Activated T-cell treated with anti-CD3 and anti-CD28 coated beads for 4 hours (primary cell): ENCODE measurements at places on chromosomes 3 and 15.

GRCh38 chr3:160001148-160001760, 12.6 kb downstream of the IL12A start:
- no peak for DNase-seq

- DNase-seq = no peak
These were observed 52.8 kb downstream of the ATP8B4 start for GRCh38 chr15:50066202-50066601.

DNA sequence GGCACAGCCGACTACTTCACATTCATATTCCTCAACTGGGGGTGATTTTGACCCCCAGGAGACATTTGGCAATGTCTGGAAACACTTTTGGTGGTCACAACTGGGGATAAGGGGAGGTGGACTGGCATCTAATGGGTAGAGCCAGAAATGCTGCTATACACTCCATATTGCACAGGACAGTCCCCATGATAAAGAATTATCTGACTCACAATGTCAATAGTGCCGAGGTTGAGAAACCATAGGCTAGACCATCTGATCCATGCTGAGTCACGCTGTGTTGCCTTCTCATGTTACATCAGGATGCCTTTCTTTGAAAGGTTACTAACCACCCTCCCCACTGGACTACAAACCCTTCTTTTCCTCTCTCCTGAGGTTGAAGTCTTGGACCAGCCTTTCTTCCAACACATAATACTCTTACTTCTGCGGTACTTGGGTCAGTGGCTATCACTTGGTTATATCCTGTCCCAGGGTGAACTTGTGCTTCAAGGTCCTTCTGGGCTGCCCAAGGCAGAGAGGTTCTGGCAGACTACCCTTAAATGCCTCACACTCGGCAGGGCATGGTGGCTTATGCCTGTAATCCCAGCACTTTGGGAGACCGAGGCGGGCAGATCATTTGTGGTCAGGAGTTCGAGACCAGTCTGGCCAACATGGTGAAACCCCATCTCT, 68.8 kb downstream of the CTNNB1 start:
- no peak for DNase-seq

DNA sequence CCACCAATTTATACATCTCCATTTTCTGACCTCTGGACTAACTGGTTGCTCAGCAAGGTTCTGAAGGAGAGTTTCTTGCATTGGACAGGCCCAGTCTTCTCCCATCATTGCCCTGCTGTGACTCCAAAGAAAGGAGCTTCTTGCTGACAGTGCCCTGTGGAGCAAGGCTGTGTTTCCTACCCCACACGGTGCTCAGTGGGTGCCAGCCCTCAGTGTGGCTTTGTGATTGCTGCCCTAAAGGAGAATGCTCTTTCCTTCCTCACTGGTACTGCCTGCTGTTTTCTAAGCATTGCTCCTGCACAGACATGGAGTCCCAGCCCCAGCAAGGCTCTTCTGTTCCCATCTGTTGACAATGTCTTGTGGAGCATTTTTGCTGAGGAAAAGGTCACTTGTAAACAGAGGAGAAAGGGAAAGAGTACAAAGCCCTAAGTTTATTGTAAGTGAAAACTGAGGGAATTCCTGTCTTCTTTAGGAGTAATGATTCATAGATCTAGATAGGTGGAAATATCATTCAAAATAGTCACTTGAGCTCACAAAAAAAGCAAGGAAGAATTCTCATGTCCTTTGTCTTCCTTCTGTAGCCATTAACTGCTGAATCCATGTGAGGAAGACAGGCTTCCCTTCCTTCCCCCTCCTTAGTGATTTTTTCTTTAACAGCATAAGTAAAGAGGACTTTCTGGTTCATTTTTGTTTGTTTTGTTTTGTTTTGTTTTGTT, 62.9 kb downstream of the HMG20A start:
- no peak for DNase-seq

- DNase-seq = no peak
These were observed 21.6 kb downstream of the SNX33 start for GRCh38 chr15:75669191-75669878.

GRCh38 chr3:18559331-18559842, 134.2 kb upstream of the SATB1 start:
- peak; percentile 17 for DNase-seq

DNA sequence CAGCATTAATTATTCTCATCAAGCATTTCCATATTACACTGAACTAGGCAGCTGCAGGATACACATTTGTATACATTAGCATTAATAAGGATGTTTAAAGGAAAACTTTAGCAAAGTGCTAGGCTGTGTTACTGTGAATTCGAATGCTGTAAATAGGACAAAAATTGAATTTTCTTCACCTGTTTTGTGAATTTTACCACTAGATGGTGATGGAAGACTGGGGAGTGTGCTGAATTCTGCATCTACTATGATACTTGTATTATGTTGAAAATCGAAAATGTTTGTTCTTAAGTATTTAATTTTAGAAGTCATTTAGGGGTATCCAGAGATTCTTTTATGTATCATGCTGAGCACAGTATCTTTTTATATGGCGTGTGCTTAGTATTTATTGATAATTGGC, 12.3 kb upstream of the P2RY14 start:
- DNase-seq = no peak

DNA sequence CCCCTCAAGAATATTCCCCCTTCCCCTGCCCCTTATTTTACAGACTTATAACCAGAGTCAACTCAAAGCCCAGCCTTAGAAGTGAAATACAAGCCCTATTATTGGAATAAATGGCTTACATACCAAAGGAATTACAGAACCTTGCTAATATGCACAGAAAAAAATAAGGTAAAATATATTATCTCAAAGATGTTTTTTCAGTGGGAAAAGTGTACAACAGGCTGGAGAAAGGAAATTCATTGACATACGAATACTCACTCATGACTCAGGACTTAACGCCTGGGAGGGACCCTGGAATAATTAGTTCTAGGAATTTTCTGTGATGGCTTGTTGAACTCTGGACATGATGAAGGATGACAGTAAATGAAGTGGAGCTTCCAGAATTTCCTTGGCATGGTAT, 27.0 kb downstream of the ARL14 start:
- DNase-seq = no peak

DNA sequence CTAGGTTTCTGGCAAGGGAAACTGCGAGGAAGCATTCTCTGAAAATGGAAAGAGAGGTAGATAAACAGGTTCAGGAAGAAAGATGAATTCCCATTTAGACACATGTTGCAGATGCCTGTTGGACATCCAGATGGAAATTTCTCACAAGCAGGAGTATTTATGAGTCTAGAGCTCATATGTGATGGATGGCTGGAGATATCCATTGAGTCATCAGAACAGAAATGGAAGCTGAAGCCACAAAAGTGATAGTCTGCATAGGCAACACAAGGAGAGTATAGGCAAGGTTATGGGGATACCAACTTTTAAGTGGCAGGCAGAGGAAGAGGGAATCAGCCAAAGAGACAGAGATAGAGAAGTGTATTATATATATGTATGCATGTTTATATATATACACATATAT, 6.3 kb upstream of the RAMAC start:
- no peak for DNase-seq

GRCh38 chr3:29618395-29619282, 337.8 kb downstream of the RBMS3 start:
- DNase-seq = no peak

DNA sequence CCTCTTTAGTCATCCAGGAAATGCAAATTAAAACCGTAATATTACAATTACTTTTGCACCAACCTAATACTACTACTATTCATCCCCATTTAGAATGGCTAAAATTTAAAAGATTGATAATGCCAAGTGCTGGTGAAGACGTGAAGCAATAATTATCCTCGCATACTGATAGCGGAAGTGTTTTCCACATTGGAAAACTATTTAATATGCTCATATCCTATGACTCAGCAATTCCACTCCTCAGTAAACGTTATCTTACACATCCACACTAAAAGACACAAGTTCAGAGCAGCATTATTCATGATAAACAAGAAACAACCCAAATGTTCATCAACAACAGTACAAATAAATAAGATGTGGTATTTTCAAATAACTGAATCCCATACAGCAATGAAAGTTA, 70.6 kb downstream of the VPS13C start:
- DNase-seq = no peak

GRCh38 chr3:195522254-195523023, 20.7 kb downstream of the PPP1R2 start:
- DNase-seq = no peak

DNA sequence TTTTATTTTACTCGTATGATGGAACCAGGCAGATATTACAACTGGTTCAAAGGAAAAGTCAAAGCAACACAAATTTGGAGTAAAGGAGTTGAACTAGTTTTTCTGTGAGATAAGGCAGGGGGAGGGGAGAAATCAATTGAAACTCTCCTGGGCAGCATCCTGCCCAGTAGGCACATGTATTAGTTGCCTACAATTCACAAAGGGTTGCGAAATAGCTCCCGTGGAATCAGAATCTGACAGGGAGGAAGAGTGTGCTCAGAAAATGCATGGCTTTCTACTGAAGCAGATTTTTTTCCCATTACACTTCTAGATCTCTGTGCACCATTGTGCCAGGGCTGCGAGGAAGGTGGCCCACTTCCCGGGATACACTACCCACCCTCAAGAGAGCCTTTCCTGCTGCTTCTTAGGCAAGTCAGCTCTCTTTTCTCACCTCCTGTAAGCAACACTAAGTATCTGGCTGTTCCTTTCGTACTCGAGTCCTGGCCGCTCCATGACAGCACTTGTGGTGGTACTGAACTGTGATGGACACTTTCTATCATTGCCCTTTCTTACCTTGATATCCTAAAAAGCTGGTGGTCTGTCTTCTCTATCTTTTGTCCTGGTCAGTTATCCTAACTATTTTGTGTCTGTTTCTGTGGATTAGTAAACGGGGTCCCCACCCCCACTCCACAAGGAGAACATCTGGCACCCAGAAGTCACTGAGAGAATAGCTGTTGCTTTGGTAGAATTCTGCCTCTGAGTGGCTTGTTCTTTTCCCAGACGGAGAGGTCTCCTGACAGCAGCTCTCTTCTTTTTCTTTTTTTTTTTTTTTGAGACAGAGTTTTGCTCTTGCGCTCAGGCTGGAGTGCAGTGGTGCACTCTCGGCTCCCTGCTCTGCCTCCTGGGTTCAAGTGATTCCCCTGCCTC, 74.8 kb downstream of the RPL39L start:
- DNase-seq = no peak

GRCh38 chr15:88623632-88624031, 2.5 kb downstream of the AEN start:
- no peak for DNase-seq

DNA sequence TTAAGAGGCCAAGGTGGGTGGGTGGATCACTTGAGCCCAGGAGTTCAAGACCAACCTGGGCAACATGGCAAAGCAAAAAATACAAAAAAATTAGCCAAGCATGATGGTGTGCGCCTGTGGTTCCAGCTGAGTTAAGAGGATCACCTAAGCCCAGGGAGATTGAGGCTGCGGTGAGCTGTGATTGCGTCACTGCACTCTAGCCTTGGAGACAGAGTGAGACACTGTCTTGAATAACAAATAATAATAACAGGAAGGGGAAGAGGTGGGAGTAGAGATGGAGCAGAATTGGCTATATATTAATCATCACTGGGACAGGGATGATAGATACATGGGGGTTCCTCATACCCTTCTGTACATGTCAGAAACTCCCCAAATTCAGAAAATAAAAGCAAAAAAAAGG, 23.8 kb upstream of the NMB start:
- DNase-seq = no peak

- peak; percentile 57 for DNase-seq
These were observed 518.4 kb downstream of the FOXP1 start for GRCh38 chr3:71064956-71065763.

GRCh38 chr3:188113756-188114155, 40.2 kb upstream of the LPP start:
- no peak for DNase-seq

GRCh38 chr3:52570076-52570475, 33.7 kb downstream of the UQCC5 start:
- no peak for DNase-seq
